ENCODE measurements at places on chromosomes 1 and 21. TPM values are rescaled to one million over a fixed set of nuclear protein-coding genes. Genes with fewer than 3 reads are reported as not detected.

- DNase-seq: no peak
Measured at GRCh38 chr21:40732253-40733023, 114.5 kb downstream of the DSCAM start.

DNA sequence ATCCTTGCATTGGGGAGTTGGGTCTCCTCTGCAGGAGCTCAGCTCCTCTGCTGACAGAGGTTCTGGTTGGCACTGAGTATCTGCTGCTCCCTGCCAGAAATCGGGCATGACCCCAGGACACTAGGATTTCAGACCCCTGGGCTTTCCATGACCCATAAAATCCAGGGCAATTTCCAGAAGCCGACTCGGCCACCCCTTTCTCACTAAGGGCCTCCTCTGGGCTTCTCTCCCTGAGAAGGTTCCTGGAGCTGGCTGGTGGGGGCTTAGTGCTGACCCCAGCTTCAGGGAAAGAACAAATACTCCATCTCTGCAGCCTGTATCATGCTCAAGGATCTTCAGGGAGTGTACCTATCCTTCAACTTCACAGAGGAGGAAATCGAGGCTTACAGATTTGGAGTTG lies 603.4 kb downstream of the PTPRU start:
- no peak for DNase-seq

DNA sequence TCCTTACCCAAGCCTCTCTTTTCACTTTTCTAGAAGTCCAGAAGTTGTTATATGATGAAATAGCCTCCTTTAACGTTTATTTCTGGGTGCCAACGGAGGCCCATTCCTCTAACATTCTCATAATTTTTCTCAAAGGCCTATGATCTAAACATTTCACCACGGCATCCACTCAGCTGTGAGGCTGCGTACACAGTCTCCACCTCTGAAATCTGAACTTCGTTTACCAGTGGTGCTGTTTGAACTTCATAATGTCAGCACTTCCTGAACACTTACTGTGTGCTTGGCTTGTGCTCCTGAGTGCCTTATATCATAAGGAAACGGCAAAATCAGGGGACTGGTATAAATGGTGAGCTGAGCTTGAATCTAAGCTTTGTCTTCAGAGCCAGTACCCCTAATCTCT lies 12.0 kb upstream of the RBP7 start:
- no peak for DNase-seq

DNA sequence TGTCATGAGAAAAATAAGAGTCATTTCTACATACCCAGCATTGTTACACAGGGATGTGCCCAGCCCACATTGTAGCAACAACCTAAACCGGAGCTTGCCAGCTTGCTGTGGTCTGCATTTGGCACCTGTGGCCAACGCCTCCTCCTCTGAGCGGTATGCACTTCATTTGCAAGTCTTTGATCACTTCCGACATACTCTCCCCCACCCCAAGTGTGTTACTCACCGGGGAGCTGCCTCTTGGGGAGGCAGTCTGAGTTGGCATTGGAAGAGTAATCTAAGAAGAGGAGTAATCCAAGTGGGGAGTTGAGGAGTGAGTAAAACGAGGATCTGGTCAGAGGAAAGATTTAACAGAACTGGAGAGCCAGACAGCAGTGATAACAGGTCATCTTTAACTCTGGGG lies 3.8 kb downstream of the BCL9 start:
- peak; percentile 93 for DNase-seq

GRCh38 chr1:223775711-223776074 lies 63.4 kb downstream of the CAPN2 start:
- no peak for DNase-seq

DNA sequence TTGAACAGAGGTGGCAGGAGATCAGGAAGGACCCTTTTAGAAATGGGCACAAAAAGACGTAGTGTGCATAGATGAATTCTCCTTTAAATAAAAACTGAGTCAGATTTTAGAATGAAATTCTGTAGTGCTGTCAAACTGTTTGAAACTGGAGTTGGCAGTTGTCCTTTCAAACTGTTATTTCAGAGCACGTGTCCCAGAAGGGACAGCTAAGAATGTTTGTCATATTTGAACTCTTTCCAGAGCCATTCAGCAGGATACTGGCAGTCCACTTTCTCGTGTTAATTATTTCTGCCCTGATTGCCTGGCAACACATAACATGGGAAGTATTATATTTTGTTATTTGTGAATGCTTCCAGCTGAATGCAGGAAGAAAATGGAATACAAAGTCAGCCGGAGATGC lies 212.3 kb upstream of the DPYD start:
- DNase-seq: no peak

DNA sequence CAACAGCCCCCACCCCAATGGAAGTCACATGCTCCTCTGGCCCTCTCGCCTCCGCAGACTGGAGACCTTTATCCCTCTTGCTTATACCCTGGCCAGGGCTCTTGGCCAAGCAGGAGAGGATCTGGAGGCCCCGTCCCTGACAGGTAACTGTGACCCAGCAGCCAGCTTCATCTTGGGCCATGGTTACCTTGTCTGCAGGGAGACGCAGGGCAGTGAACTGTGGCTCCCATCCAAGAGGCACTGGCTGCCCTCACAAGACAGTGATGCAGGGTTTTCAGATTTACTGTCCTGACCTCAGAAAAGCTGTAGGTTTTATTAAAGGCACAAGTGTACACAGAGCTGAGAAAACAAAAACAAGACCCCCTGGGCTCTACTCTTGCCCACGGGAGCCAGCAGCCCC lies 96.7 kb upstream of the KLHDC7A start:
- no peak for DNase-seq

The LCK gene
- not detected for total RNA-seq

The MIXL1 gene
- not detected for total RNA-seq

- no peak for DNase-seq
Measured at GRCh38 chr1:173415905-173416450, 61.2 kb upstream of the PRDX6 start.

DNA sequence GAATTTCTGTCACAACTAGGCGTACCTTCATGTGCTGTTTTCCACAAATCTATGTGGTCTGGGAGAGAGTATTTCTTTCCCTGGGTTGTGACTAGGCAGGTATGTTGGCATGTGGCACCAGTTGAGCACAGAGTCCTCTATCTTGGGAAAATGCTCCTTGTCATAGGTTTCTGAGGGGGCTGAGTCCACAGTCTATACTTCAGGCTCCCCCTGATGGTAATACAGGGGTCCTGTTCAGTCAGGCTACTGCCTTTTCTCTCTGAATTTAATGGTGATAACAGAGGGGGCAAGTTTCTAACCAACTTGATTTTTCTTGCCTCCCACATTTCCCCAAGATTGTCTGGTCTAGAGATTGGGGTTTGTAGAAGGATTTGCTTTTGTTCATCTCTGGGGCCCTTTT lies 35.8 kb downstream of the VANGL1 start:
- DNase-seq: peak; percentile 27

DNA sequence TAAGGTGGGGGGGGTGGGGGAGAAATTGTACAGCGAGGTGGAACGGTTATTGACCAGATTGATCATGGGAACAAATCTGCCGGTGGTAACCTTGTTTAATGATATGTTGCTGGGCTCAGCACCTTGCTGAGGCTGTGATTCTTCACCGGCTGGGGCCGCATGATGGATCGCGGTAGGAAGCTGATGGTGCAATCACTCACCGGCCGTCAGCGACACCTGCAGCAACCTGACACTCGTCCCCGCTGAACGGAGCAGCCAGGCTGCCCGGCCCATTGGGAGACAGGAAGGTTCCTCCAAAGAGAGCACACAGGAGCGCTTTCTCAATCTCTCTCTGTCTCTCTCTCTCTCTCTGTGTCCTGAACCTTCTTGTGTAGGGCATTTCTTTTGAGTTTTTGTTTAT lies 128.5 kb upstream of the RRP15 start:
- no peak for DNase-seq

The RASSF5 gene
- total RNA-seq: 1.5 TPM
